Myometrial cell (primary cell): ENCODE measurements at places on chromosomes 12 and 14. TPM values are rescaled to one million over a fixed set of nuclear protein-coding genes. Genes with fewer than 3 reads are reported as not detected.

The TAS2R13 gene
- total RNA-seq, result 0.18 TPM in 1 of 2 replicates, not detected in the other

The NXPH4 gene
- total RNA-seq, result 0.71 and 1.2 TPM in 2 replicates

The CELA1 gene
- not detected in 2 replicates for total RNA-seq

The SMOC1 gene
- total RNA-seq, result 0.89 TPM in 1 of 2 replicates, not detected in the other

The CCDC85C gene
- 7.5 and 10.3 TPM in 2 replicates for total RNA-seq

The NPFF gene
- total RNA-seq, result not detected in 2 replicates

The PRKD1 gene
- total RNA-seq, result 7.2 and 7.3 TPM in 2 replicates

The ADAM21 gene
- total RNA-seq, result 0.18 and 0.86 TPM in 2 replicates
